ENCODE measurements at places on chromosomes 11 and 22.

GRCh38 chr11:41074318-41074717, 385.1 kb downstream of the LRRC4C start:
- DNase-seq: no peak

- no peak for DNase-seq
These were observed 488.6 kb downstream of the ETS1 start for GRCh38 chr11:128098781-128099180.

- DNase-seq: no peak
These were observed 30.6 kb upstream of the YAP1 start for GRCh38 chr11:102079625-102080024.

- no peak for DNase-seq
These were observed 2.1 kb upstream of the AHNAK start for GRCh38 chr11:62548545-62549335.

DNA sequence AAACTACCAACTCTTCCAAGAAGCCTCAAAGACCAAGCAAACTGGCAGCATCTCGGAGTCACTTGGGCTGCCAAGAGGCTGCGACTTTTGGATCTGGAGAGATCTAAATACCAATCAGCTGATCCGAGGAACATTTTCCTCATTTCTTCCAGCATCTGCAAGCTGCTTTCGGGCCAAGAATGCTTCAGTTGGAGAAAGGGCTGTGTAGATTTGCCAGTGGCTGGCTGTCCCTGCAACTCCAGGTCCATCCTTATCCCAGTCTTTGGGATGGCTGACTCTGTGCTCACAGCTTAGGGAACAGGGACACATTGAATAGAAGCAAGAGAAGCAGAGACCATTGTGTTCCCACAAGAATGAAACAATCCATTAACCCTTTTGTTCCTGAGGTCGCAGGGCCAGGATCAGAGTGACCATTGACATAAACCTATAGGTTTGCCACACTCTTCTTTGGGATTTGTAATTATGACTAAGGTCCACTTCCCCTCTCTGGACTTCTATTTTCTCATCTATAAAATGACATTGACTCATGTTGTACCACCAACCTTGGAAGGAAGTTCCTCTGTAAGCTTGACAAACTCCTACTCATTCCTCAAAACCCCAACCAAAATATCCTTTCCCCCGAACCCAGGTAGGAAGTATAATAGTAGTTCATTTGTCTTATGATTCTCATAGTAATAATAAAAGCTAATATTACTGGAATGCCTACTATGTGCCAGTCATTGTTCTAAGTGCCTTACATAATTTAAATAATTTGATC, 340.8 kb downstream of the MN1 start:
- no peak for DNase-seq

GRCh38 chr11:68053117-68053516, 14.3 kb downstream of the TCIRG1 start:
- DNase-seq: no peak

DNA sequence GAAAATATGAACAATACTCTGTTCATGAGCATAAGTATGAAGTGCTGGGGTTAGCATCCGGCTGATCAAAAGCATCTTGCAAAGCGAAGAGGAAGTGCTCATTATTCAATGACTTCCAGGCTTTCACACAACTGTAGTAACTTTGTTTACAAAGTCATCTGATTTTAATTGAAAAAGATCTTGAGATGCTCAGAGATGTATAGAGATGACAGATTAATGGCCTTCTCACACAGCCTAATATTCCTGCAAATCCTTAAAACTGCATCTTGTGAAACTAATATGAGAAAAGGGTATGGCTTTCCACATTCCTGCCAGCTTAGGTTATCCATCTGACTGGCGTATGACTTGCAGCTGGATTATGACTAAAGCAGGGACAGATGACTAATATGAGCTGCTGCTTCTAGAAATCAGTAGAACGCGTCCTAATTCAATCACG, 125.4 kb downstream of the CASP12 start:
- DNase-seq: no peak

GRCh38 chr11:76124905-76125770, 81.2 kb downstream of the WNT11 start:
- no peak for DNase-seq

DNA sequence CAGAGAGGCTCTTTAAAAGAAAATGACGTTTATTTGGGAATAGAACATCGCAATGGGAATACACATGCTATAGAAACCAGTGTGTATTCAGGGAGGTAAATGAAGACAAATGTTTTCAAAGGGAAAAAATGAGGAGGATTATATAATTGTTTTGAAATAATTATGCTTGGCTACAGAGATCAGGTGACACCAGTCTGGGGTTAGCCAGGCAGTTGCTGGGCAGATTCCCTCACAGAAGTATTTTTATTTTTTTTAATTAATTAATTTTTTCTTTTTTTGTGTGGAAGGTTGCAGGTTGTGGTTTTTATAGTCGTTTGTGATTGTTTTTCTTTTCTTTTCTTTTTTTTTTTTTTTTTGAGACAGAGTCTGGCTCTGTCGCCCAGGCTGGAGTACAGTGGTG, 5.6 kb upstream of the STARD10 start:
- DNase-seq: no peak

- no peak for DNase-seq
These were observed 181.2 kb upstream of the API5 start for GRCh38 chr11:43130616-43131015.

GRCh38 chr11:86460461-86461385, 86.0 kb downstream of the CCDC81 start:
- DNase-seq: no peak

All from LoVo (cell line).